CD4-positive, alpha-beta T cell treated with Interleukin-6 at 100 ng/mL for 8 hours (primary cell): ENCODE measurements at places on chromosomes 3 and 15.

DNA sequence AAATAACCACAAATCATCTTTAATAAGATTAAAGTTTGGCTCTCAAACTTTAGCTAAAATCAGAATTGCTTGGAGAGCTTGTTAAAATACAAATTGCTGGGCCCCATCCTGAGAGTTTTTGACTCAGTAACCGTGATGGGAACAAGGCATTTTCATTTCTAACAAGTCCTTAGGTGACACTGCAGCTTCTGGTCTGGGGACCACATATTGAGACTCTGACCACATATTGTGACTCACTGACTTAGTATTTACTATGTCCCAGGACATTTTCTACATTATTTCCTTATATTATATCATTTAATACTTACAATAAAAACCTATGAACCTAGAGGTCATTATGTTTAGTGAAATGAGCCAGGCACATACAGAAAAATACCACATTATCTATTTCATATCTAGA is 164.5 kb downstream of the ZMAT3 start:
- no peak for DNase-seq

DNA sequence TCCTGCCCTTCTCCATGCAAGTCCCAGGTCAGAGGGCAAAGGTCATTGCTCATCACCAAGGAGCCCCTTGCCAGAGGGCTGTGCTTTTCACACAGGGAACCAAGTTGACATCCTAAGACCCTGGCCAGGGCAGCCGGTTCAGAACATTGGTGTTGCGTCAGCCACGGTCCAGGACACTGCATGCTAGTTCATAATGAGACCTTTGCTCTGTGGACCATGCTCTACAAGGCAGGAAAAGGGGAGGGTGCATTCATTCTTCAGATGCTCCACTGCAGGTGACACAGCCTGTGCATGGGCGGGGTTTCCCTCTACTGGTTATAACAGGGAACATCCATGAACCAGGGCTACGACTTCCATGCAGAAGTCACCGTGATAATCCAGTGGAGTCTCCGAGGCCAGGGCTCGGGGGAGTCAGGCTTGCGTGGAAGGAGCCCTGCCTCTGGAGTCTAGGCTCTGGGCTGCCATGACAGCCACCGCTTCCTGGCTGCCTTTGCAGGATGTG is 81.6 kb downstream of the OCA2 start:
- DNase-seq, result no peak

DNA sequence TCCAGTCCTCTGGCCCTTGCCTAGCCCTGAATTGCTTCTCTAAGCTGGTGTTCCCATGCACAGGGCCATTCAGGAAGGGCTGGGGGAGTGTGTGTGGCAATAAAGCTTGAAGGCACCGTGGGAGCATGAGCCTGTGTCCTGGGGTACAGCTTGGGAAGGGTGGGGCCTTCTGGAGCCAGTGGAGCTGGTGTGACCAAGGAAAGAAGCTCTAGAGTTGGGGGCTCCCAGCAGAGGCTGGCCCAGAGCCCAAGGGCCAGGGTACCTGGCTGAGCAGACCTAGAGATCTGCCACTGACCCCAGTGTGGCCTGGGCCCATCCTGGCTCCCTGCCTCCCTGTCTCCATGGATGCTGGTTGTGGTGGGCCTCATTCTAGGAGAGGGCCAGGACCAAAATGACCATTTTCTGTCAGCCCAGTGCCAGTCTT is 8.1 kb downstream of the ABTB1 start:
- DNase-seq, result no peak

DNA sequence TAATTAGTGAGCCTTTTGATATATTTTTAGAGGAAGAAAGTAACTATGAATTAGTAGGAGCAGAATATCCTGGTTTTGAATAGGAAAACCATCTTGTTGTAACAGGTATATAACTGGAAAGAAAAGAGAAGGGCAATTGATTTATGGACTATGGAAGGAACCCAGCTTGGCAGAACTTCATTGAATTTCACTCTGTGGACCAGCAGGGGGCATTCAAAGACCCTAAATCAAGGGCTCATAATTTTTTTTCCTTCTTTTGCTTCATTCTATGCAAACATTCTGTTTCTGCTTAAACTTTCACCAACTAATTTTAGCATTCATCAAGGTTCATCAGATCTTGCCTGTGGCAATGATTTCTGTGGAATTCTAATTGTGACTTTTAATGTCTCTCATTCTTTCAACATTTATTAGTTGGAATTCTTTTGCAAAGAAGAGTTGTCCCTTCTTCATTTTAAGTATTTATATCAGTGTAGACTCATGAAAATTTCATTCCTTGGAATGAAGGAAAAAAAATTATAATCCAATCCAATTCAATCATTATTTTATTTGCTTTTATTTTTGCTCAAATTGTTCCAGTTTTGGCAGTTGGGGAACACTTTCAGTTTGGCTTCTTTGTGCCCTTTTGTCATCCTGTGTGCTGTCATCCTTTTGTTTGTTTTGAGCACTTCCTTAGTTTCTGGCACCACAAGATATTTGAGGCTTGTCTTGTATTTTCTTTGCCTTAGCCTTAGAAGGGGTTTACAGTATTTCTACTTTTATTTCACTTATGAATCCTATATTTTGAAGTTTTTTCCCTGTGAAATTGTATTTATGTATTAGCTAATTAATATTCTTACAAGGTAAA is 30.4 kb downstream of the NXPE3 start:
- DNase-seq, result peak; percentile 48

GRCh38 chr3:127066635-127067034 is 83.7 kb downstream of the PLXNA1 start:
- no peak for DNase-seq
